Stimulated activated CD8-positive, alpha-beta memory T cell treated with anti-CD3 and anti-CD28 coated beads, Interleukin-7, amount 100 ng/mL, for 48 hours (primary cell): ENCODE measurements at places on chromosomes 1 and 21.

DNA sequence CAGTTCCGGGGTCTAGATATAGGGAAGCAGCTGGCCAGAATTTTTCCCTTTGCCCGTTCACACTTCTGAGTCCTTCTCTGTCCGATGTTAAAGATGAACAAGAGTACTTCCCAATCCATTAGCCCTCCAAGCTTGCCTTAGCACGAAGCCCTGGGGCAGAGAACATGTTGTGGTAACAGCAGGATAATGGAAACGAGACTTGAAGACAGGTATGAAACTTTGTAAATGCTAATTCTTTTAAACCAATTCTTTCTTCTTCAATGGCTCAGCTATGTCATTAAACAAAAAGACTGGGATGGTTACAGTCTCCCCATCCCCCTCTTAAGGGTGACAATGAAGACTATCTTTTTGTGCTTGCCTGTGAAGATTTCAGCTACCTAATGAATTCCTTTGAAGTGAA lies 218.5 kb downstream of the PLA2G4A start:
- no peak for DNase-seq

DNA sequence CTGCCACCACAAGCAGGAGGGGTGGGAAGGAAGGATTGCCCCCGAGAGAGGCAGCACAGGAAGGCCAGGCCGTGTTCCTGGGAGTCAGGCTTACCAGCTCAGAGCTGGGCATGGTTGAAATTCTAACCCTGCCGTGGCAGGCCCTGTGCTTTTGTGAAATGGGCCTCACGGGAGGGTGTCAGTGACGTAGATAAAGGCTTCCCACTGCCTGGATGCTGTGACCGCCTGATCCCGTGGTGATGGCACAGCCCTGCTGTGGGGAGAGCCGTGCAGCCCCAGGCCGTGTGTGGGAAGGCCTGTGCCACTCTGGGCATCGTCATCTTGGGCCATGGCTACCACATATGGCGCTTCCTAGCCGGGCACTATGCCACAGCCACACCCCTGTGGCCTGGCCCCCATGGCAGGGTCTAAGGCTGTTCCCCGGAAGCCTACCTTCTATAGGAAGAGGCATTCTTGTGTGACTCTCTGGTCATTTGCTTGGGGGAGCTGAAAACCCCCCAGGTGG lies 161.3 kb downstream of the PCBP3 start:
- DNase-seq = no peak

DNA sequence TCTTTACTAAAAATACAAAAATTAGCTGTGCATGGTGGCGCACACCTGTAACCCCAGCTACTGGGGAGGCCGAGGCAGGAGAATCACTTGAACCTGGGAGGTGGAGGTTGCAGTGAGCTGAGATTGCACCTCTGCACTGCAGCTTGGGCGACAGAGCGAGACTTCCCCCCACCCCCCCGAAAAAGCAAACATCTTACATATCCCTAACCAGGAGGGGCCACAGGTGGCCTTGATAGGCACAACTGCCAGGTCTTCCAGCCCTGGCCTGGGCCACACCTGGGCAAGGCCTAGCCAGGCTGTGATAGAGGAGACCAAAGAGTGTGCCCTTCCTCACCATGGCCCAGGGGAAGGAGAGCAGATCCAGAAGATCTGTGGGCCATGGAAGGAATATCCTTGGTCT lies 28.6 kb upstream of the POU3F1 start:
- DNase-seq = no peak

GRCh38 chr1:103180660-103181059 lies 72.3 kb upstream of the COL11A1 start:
- no peak for DNase-seq

- DNase-seq = no peak
Observed at GRCh38 chr1:98920441-98921110, 84.1 kb downstream of the PLPPR5 start.

DNA sequence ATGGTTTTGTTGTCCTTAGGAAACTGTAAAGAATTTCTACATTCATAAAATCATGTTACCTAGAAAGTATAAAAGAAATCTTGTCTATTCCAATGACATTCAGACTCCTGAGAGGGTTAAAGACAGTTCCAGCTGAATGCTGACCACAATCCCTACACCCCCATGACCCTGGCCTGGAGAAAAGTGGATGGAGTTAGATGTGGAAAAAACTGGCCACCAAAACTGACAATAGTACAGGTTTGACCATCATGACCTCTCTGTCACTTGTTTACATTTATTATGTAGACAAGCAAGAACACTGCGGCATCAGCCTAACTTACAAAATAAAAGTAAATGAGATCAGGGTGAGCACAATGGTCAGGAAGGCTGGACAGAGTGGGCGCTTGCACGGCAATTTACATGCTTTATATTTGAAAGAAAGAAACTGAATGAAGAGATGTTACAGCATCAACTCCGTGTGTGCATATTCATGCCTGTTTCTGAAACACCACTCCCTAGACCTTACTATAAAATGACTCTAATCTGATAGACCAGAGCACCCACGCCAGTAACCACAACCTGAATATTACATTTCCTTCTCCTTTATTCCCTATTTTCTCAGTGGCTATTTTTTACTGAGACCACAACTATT lies 116.0 kb downstream of the ESRRG start:
- no peak for DNase-seq

DNA sequence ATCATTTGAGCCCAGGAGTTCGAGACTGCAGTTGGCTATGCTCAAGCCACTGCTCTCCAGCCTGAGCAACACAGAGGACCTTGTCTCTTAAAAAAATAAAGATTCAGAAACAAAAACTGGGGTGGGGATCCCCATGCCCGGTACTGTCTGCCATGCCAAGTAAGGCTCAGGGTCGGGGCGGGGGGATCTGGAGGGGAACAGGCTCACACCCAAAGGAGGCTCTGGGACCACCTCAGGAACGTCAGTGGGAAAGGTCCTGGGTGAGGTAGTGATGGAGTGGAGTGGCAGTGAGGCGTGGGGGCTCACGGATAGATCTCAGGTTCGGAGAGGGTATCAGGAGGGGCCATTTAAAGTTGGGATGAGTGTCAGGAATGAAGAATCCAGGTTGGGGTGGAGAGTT lies 765 bp upstream of the S100A4 start:
- DNase-seq = no peak

GRCh38 chr1:9292361-9293240 lies at the start of gene SPSB1:
Gene SPSB1, plus strand, starts transcription at chr1:9292894. Its CDS starts 62,998 bp downstream, at chr1:9355892.
- DNase-seq = peak; percentile 36

DNA sequence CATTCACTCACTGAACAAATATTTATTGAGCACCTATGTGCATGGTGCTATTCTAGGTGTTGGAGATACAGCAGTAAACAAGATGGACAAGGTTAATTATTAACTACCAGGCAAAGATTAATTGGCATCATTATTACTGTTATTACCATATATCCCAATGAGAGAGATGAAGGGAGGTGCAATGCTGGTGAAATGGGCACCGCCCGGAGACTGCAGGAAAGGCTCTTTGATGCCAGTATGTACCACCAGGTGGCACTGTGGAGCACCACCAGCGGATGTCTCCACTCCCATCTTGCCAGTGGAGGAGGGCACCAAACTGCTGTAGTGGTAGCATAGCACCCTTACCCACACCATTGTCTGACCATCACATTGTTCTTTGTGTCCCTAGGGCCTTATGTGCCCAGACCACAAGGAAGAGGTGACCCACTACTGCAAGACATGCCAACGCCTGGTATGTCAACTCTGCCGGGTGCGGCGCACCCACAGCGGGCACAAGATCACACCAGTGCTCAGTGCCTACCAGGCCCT lies 3.0 kb downstream of the TRIM46 start:
- DNase-seq = peak; percentile 63

DNA sequence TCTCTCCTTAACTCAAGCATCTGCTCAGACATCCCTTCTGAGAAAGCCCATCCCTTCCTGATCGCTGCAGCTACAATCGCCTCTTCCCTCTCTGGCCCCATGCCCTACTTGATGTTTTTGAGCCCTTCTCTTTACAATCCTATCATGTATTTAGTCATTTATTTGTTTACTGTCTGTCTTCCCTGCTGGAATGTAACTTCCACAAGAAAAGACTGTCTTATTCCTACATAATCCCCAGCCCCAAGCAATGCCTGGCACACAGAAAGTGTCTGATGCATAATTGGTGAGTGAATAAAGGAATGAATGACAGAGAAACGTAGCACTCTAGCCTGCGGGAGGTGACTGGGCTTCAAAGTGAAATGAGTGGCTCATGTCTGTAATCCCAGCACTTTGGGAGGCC lies 25.4 kb downstream of the ECE1 start:
- no peak for DNase-seq

DNA sequence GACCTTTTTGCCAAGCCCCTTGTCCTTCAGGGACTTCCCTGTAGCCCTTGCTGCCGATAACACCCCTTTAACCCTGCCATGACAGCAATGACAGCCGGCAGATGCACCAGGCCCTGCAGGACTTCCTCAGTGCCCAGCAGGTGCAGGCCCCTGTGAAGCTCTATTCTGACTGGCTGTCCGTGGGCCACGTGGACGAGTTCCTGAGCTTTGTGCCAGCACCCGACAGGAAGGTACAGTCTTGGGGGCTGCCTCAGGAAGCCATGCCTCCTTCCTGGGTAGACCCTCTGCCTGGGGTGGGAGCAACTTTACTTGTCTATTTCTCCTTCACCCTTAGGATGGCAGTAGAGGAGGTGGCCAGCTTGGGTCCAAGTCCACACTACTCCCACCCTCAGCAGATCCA lies 16.1 kb upstream of the PADI6 start:
- DNase-seq = peak; percentile 7

- DNase-seq = no peak
Observed at GRCh38 chr1:203289982-203290260, 15.4 kb upstream of the BTG2 start.

- no peak for DNase-seq
Observed at GRCh38 chr1:208291923-208292711, 47.9 kb upstream of the PLXNA2 start.

DNA sequence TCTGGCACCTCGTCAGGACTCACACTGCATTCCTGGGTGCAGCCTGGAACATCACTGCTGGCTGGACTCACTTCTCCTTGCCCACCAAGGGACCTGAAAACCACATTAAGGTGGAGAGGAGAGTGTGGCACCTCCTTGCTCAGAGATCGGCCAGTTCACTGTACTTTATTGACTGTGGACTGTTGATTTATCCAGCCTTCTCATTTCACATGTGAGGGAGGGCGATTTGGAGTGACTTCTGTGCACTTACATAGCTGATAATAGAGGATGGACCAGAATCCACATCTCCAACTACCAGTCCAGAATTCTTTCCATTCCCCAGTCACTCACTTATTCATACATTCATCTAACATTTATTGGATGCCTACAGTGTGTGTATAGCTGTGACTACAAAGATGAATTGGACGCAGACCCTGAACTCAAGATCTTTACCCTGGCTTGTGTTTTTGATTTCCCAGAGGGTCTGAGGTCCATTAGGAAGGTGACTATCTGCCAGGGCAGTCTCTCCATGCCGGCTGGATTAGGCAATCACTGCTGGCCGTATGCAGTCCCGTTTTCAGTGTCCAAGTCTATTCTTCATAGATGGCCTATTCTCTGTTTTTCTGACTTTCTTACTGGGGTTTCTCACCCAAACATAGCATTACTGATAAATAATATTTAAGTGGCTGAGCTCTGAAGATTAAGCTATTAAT lies 233.5 kb upstream of the SGIP1 start:
- DNase-seq = no peak

- no peak for DNase-seq
Observed at GRCh38 chr1:31368611-31369107, 4.2 kb downstream of the FABP3 start.

DNA sequence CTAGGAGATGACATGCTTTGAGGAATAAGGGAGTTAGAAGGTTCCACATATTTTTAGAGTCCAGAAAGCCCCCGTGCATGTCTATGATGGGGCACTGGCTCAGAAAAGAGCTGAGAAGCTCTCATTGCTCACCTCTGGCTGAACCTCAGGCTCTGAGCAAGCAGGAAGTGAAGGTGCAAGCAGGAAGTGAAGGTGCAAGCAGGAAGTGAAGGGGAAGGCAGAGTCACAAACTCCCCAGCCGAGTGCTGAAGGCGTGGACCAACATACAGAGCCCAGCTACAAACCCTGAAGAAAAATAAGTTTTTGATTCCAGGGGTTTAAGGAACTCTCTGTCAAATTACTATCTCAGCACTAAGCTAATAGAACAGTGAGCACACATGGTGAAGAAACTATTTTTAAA lies 7.0 kb downstream of the KRTAP10-8 start:
- peak; percentile 27 for DNase-seq

DNA sequence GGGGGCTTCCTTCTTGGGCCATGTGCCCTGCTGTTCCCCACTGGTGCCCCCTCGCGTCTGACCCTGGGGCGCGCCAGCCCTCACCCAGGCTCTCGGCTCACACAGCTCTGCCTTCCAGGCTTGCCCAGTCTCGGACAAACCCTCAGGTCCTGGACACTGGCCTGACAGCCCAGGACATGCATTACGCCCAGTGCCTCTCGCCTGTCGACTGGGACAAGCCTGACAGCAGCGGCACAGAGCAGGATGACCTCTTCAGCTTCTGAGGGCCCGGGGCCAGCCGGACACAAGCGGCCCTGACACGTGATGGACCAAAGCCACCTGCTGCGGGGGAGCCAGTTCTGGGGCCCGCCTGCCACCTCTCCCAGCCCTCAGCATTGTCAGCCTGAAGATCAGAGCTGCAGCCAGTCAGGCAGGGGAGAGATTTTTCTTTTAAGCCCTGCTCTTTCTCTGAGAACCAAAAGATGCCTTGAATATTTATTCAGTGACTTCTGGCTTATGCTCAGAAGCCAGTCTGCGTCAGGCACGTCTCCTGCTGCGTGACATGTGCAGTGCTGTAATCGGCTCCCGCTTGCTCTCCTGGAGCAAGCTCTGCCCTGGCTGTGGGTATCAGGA lies 23.4 kb downstream of the LDLRAP1 start:
- DNase-seq = no peak

DNA sequence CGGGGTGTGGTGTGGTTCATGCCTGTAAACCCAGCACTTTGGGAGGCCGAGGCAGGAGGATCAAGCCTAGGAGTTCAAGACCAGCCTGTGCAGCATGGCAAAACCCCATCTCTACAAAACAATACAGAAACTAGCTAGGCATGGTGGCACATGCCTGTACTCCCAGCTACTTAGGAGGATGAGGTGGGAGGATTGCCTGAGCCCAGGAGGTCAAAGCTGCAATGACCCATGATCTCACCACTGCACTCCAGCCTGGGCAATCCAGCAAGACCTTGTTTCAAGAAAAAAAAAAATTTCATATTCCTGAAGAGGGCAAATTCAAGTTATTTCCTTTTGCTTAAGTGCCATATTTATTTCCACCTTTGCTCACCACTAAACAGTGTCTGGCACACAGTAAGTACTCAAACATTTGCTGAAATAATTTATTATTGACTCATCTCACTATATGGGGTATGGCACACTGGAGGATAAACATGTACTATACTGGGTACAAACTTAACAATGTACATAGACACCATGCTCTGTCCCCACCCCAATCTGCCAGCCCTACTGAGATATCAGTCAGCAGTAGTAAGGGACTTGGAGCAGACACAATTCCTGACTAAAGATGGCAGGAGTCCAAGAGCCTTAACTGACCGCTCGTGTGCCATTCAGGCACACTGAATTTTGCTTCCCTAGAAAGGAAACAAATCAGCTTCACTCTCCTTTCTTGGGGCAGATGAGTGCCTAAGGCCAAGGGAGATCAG lies 15.5 kb downstream of the MEAF6 start:
- no peak for DNase-seq
